ENCODE measurements at places on chromosomes 1 and 21.

DNA sequence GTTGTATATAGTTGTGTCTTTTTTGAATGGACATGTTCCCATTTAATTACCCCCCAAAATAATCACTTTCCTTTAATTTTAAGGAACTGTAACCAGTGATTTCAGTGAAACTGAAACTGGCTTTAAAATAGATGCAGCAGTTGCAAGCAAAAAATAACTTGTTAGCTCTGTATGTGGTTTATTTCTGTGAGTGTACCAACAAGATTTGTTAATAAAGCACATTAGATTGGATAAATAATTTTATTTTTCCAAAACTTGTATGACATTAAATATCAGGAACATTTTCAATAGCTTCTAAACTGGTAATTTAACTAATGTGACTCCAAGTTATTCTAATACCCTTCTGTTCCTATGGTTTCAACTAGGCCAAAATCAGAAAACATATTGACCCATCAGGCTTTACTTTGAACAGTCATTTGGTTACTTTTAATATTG, 184.3 kb upstream of the CACYBP start:
- no peak for DNase-seq

GRCh38 chr1:17190010-17190995, 14.6 kb upstream of the PADI1 start:
- DNase-seq: no peak

GRCh38 chr1:241640867-241641622, 876 bp upstream of the CHML start:
- DNase-seq: no peak

GRCh38 chr1:157400766-157401165, 151.5 kb downstream of the FCRL5 start:
- DNase-seq: no peak

DNA sequence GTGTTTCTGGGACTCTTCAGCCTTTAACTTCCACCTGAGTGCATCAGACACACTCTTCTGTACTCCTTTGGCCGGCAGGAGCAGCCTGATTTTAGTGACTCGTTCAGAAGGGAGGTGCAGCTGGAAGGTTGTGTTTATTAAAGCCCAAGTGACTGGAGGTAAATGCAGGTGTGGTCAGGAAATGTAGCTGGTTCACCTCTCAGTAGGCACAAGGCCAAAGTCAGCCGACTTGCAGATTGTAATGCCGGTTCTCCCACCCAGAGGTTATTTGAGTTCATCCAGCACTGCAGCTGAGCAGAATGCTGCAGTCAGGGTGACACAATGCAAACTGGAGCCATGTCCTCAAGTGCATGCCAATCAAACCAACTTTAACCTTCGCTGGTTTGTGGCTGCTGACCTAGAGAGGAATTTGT, 91.5 kb downstream of the SPATA46 start:
- DNase-seq: peak; percentile 24

DNA sequence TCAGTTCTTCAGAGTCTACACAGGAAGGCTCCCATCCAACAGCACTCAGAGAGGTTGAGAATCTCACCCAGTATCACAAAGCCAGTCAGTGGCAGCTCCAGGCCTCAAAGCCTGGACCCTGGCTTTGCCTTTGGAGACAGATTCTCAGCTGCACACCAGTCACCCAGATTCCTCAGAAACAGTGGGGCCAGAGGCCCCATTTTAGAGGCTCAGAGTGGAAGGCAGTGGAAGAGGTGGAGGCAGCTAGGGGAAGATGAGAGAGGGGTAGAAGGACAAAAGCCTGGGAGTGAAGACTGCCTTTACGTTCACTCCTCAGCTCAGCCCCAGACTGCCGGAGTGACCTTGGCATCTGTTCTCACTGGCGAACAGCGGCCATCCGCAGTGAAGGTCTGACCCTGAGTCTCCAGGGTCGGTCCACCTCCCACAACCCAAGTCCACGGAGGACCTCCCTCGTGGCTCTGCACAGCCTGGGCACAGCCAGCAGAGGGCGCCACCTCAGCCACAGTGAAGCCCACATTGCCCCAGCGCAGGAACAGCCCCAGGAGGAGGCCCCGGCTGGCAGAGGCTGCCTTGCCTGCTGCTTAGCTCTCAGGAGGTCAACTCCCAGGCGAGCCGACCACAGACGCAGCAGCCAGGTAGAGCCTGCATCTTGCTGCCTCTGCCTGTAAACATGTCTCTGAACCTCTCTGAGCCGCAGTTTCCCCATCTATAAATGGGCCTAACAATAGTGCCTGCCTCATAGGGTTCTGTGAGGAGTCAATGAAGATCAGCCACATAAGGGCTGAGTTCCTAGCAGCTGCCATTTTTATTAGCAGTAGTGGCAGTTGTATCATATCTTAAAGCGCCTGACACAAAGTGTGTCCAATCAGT, 5.9 kb upstream of the FNDC5 start:
- DNase-seq: peak; percentile 34

- DNase-seq: no peak
Observed at GRCh38 chr21:42556476-42556875, 42.8 kb downstream of the SLC37A1 start.

- DNase-seq: no peak
Observed at GRCh38 chr1:48472638-48473037, 634 bp upstream of the SPATA6 start.

DNA sequence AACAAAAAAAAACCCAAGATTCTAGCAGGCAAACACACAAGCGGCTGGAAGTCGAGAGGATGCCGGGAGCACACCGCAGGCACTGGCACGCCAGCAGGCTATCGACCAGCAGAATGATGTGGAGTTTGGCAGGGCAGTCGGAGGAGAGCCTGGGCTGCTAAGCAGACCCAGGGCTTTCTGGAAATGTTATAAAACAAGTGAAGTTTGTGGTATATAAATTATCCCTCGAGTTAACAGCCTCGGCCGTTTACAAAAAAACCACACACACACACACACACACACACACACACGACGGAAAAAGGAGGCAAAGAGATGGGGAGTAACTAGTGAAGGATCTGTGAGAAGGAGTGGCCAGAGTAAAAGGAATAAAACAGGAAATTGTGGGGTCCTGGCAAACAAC, 87.2 kb upstream of the IVNS1ABP start:
- no peak for DNase-seq

DNA sequence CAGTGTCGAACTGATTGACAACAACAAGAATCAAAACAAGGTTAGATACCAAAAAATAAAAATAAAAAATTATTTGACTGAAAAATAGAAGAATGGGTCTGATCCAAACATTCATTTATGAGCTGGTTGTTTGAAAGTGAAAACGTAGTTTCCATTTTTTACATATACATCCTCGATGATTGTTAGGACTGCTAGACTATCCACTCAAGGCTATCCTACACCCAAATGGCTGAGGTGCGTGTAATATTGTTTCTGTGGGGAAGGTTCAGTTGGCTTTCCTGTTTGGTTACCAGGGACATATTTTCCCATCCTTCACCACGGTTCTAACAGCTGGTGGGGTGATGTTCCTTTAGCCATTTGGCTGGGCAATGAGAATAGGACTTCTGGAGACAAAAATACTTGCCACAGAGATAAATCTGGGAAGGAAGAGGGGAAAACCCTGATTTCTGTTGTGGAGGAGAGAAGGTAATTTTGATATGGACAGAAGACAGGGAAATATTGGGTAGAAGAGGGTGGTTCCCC, 66.3 kb downstream of the MAP3K7CL start:
- DNase-seq: no peak

- DNase-seq: no peak
Observed at GRCh38 chr1:246658567-246658966, 65.6 kb upstream of the SCCPDH start.

DNA sequence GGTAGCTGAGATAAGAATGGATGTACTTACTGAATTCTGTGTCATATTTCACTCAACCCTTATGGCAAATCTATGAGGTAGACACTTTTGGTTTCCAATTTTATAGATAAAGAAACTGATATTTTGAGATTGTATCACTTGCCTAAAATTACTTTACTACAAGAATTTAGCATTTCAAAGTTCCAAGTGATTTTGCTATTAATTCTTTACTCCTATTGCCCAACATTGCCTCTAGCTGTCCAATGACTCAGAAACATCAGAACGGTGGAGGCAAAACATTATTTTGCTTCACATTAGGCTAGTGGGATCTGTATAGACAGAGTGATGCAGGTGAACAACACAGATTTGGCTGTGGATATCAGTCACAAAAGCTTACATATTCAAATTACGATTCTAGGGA, 747.2 kb upstream of the NEGR1 start:
- no peak for DNase-seq

DNA sequence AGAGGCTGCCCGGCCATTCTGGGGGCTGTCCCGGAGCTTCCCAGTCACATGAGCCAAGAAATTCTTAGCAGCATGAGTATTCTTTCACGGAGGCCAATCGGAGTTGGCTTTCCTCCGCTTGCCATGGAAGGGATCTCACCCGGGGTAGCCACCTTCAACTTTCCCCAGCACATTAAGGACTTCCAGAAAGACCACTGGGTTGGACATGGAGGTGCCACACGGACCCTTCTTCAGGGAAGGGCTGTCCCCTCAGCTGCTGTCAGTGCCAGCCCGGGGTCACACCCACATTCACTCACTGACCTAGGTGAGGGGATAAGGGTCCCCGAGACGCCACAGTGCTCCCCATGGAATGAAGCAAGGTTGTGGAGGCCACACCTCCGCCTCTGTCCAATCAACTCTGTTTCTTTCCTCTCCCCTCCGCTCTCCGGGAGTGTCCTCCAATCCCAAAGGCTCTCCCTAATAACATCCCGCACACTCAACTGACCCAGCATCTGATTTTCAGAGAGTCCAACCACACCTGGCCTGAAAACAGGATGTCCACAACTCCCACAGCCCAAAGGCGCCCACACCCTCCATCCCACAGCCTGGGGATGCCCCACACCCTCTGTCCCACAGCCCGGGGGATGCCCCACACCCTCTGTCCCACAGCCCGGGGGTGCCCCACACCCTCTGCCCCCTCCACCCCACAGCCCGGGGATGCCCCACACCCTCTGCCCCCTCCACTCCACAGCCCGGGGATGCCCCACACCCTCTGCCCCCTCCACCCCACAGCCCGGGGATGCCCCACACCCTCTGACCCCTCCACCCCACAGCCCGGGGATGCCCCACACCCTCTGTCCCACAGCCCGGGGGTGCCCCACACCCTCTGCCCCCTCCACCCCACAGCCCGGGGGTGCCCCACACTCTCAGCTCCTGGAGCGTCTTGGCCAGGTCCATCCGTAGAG, 19.4 kb downstream of the RSPH1 start:
- DNase-seq: no peak

DNA sequence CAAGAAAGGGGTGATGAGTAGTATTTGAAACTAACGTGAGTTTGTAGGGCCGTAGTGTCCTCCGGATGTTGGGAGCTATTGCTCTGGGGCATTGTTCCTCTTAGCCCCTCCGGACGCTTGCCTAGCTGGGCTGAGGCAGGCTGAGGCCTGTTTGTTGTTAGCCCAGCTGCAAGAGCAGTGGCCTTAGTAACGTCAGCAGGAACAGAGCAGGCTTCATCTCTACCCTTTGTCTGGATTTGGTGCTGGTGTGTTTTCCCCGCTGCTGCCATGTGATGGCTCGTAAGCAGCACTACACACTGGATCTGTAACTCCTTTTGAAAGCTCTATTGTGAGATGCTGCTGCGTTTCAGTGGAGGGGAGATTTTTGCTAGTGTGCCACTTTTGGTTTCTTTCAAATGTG, 57.6 kb downstream of the DNM3 start:
- no peak for DNase-seq

GRCh38 chr1:87426463-87427249, 98.0 kb downstream of the LMO4 start:
- DNase-seq: no peak

DNA sequence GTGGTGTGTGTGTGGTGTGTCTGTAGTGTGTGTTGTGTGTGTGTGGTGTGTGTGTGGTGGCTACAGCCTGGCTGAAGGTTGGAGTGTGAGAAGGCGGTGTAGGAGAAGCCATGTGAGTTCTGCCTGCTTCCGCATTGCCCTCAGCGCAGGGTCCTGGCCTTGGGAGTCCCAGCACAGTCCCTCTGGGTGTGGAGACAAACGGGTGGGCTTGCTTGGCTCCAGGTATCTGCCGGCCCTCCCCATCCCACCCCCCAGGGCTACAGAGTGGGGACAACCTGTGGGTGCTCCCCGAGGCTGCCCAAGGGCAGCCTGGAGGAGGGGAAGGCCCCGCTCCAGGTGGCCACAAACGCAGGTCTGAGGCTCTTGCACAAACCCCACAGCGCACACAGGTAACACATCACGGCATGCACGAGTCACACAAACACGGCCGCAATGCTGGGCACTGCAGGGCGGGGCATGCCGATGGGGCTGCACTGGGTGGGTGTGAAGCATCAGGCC, 31.7 kb upstream of the ADARB1 start:
- no peak for DNase-seq

DNA sequence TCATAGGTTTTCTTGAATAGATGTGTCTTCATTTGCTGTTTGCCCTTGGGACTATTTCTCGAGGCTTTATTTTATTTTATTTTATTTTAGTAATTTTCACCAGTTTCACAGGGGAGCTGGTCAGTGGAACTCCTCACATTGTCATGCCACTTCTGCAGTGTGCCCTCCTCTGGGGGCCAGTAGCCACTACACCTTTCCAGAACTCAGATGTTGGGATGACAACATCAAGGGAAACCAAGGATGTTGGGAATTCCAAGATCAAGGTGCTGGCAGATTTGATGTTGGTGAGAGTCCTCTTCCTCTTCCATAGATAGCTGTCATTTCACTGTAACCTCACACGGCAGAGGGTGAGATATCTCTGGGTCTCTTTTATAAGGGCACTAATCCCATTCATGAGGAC, 35.5 kb downstream of the SLC26A9 start:
- no peak for DNase-seq

DNA sequence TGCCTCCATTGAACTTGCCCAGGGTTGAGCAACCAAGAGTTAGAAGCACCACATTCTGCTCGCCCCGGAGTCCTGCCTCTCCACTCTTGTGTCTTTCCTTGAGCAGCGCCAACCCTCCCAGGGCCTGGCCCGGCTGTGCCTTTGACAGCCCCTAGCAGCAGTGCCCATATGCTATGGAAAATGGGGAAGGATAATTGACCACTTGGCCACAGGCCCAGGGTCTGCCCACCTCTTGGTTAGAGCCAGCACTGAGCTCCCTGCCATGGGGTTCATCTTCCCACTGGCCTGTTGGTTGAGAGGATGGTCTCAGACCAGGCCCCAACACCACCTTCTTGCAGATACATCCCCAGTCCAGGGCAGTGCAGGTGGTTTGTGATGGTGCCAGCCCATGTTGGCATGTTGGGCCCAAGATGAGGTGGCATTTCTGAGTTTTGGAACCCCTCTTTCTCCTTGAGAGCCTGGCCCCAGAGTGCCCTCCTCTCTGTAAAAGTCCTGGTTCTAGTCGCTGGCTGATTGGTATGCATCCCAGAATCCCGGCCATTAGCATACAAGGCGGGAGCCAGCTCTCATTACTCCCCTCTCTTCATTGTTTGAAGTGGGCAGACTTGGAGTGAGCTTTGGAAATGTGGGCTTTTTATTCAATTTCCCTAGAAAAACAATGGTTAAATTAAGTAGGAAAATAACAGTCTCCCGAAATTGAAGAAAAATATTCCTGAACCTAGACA, 7.6 kb downstream of the ARHGEF10L start:
- no peak for DNase-seq

DNA sequence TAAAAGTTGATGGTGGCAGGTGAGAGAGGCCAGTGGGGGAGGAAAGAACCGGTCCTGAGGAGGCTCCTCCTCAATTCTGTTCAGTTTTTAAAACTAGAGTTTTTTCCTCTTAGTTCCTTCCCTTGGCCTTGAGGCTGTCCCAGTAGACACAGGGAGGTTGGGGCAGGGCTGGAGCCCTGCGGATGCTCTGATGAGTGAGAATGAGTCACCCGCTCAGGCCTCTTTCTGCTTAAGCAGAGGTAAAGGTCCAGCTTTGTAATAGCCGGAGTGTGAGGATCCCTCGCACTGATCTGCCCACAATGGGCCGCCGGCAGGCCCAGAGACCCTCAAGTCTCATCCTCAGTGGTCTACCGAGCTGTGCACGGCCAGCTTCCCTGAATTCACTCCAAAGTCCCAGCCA, 49.6 kb upstream of the IRF2BP2 start:
- DNase-seq: no peak
